ENCODE measurements at places on chromosomes 2 and 18.

DNA sequence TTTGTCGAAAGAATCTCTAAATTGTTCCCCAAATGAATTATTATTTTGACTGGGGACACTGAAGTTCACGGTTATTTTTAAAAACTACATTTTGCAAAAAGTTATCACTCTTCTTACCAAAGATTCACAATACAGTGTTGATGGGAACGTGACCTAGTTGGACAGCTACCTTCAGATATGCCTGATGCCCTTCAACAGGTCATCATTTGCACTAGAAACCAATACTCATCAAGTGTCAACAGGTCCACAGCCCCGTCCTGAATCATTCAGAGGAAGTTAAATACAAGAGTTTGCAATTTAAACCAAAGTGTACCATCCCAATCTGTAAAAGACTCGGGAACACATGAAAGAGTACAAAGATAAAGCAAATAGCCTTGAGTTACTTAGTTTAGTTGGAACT is 28.3 kb downstream of the BCL2 start:
- no peak for DNase-seq

- no peak for DNase-seq
Observed at GRCh38 chr2:143246815-143247744, 117.9 kb downstream of the ARHGAP15 start.

DNA sequence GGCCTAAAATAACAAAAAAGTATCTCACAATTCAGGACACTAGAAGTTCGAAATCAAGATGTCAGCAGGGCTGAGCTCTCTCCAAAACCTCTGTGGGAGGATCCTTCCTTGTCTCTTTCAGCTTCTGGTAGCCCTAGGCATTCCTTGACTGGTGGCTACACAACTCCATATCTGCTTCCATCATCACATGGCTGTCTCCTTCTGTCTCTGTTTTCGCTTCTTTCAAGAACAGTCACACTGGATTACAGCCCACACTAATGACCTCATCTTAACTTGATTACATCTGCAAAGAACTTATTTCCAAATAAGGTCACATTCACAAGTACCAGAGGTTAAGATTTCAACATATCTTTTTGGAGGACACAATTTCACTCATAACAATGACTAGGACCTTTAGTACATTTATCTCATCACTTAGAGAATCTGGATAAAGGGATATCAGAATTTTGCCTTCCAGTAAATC is 275.2 kb downstream of the IRS1 start:
- DNase-seq, result no peak

- no peak for DNase-seq
Observed at GRCh38 chr18:48374423-48375149, 34.6 kb downstream of the ZBTB7C start.

DNA sequence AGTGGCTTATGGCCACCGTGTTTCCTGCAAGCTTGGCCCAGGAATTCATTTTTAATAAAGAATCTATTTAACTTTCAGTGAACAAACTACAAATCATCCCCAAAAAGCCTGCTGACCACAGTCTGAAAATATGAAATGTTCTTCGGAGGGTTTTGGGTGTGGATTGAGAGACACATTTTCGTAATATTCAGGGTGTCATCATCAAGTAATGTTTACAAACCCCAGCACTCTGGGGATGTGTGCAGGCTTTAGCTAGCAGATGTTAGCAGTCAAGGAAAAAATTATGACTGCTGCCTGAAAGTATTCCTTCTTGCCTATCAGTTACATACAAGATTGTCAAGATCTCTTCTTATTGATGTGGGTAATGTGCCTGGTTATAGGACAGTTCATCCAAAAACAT is 143.9 kb upstream of the FN1 start:
- DNase-seq, result no peak

GRCh38 chr2:158297120-158297519 is 159.4 kb downstream of the CCDC148 start:
- no peak for DNase-seq

DNA sequence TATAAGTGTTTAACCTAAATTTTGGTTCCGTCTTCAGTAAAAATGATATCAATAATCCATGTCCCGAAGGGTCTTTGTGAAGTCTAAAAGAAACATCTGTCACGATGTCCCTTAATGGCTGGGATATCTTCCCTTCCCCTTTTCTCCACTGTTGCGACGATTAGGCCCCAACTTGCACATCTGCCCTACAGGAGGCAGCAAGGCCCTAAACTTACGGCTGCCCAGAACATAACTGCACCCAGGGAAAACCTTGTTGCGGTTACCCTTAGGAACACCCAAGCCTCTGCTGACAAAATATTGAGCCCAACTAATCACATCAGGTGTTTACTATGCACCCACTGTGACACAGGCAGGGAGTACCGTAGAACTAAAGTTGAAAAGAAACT is 1.3 kb upstream of the SMAD2 start:
- DNase-seq, result no peak

GRCh38 chr2:231957913-231958763 is 3.4 kb upstream of the DIS3L2 start:
- no peak for DNase-seq

- DNase-seq, result no peak
Observed at GRCh38 chr2:33208400-33208799, 261.6 kb downstream of the LTBP1 start.

DNA sequence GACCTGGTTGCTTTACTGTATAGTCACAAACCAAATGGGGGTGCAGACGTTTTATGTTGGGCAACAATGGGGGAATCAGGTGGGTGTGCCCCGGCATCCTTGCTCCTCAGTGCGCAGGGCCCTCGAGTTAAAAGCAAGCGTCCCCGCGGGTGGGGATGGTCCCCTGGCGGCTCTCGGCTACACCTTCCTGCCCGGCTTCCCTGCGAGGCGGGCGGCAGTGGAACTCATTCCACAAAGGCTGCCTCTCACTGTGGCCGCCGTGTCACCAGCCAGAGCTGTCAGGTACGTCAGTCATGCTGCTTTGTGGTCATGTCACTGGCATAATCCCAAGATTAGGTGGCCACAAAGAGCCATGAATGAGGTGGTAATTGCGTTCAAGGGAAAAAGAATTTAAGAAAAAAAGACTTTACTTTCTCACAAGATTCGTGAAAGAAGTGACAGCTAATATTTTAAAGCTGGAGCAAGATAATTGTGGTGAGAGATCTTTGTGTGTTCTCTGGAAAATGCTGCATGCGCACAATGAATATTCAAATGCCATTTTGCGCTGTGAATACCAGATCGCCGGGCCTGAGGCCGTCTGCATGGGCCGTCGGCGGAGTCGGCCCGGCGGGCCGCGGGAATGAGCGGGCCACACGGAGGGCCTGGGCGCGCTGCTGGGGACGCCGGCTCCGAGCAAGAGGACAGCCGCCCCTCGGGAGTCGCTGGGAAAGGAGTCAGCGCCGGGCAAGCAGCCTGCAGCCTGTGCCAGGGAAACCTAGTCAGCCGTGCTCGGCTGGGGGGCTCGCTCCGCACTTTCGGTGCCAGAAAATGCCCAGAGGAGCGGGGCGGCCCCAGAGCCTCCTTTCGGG is 82.3 kb upstream of the LDLRAD4 start:
- DNase-seq, result no peak

DNA sequence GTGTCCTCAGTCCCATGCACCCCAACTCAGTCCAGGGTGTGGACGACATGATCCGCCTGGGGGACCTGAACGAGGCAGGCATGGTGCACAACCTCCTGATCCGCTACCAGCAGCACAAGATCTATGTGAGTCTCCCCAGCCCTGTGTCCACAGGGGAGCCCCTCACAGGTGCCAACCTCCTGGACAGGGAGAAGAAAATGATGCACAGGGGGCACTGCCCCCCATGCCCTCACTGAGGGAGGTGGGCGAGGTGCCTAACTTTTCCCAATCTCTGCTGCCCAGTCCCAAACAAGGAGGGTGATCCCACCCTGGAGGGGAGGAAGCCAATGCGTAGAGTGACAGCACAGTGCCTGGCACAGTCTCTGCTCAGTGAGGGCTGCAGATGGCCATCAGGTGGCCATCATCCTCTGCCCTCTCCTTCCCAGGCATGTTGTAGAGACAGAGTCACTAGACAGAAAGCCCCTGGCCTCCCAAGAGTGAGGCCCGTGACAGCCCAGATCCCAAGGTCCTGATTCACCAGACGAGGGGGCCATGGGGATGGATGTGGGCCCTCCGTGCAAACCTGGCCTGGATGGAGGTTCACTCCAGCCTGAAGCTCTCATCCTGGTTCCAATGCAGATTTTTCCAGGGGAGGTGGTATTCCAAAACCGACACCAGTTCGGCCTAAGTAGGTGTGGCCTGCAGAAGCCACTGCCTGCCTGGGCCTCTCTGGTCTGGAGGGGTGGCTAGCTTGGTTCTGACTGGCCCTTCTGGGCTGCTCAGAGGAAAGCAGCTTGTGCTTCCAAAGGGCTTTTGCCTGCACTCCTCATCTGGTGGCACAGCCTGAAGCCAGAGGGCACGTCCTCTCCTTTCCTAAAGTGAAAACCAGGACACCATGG is 30.0 kb downstream of the MYO7B start:
- no peak for DNase-seq

DNA sequence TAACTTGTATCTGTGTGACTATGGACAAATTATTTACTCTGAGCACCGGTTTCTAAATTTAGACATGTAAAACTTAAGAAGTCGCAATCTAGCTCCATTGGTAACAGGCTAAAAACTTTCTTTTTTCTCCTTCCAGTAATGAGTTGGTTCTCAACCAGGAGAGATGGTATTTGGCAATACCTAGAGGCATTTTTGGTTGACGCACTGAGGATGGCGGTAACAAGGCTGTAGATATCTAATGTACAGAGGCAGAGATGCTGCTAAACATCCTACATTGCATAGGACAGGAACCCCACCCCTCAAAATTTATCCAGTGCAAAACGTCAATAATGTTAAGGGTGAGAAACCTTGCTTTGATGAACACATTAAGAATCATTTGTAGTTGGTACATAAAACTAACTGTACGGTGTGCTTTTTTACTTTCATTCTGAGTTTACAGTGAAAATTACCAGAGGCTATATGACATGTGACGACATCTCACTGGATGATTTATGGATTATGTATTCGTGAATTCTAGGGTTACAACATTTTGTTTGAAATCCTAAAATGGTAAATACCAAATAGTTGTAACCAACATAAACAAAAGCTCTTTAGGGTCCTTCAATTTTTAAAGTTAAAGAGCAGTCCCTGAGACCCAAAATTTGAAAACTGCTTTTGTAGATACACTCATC is 91.3 kb downstream of the TLK1 start:
- DNase-seq, result no peak

DNA sequence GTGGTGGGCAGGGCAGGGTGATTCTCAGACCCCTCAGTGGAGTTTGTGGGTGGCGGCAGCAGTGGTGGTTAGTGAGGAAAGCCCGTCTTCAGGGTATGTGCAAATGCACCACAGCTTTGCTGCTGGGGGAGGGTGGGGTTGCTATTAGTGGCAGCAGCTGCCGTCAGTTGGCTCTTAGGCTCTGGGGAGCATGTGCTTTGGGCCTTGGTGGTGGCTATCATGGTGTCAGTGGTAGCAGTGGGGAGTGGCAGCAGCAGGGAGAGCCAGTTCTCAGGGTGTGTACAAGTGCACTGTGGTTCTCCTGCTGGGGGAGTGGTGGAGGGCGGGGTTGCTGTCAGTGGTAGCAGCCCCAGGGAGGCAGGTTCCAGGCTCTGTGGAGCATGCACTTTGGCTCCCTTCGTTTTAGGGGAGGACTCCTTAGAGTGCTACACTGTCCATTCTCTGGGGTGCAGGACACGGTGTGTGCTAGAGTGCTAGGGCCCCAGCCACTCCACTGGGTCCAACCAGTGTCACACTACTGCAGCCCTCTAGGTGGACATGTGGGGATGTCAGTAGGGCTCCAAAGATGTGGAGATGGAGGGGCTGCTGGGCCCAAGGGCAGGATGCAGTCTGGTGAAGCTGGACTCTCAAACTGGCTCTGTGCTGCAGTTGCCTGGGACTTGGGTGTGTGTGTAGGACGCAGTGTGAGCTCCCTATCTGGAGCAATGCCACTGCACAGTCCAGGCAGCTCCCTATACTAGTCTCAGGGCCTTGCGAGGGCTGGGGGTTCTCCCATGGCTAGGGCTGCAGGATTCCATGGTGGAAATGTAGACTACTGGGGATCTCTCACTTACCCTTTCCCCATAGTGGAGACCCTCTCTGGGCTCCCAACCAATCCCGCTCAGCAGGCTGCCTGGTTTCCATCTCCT is 45.3 kb downstream of the ADCYAP1 start:
- DNase-seq, result no peak

GRCh38 chr2:11175293-11175795 is 20.1 kb downstream of the SLC66A3 start:
- no peak for DNase-seq

Measured in esophagus squamous epithelium (tissue), 5 donors.